ENCODE measurements at places on chromosomes 12 and 14.

GRCh38 chr12:53466640-53467039, 14.7 kb downstream of the PCBP2 start:
- DNase-seq, result no peak

DNA sequence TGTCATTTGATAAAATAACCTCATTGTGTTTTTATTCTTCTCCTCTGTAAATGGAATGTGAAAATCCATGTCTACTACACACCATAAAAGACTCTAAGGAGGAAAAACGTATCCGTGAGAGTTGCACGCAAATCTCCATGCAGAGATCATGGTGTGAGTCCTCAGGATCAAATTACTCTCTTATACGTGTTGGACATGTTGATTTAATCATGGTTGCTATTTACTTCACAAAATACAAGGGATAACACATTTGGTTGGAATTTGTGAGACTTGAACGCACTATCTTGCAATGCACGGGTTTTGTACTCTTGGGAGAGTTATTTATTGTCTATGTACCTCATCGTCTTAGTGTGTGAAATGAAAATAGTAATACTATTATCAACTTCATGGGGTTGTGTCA, 128.0 kb upstream of the RASSF8 start:
- no peak for DNase-seq

- DNase-seq, result no peak
Observed at GRCh38 chr12:101027200-101027599, 182.8 kb downstream of the SLC5A8 start.

DNA sequence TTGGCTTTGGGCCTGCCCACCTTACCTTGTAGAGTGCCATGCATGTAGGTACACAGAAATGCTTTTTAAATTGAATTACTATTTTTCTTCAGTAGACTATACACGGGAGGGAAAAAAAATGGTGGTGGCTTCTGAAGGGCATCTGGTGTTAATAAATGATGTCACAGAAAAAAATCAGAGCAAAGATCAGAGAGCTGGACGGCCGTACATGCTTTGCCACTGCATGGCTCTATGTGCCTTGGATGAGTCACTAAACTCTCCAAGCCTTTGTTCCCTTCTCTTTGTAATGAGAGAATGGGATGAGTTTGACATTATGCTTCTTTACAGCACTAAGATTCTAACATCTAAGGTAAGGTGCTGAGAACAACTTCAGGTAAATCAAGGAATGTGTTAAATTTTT, 376.4 kb upstream of the DDHD1 start:
- no peak for DNase-seq

GRCh38 chr12:30100741-30101140, 317.0 kb upstream of the TMTC1 start:
- no peak for DNase-seq

DNA sequence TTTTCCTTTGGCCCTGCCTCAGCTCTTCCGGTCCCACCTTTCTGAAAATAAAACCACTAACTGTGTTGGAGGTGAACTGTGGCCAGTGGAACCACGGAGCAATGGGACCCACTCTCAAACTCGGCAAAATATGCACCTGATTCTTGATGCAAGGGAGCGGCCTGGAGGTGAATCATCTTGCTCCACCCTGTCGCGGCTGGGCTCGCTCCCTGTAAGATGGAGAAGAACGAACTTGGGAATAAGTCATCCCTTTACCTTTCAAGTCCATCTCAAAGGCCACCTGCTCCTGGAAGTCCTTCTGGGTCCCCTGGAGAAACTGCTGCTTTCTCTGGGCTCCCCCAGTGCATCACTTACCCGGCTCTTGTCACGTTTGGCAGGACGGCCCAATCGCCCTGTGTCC, 309.9 kb downstream of the BCL11B start:
- DNase-seq, result no peak

- DNase-seq, result no peak
Observed at GRCh38 chr12:32390572-32391219, 8.7 kb upstream of the FGD4 start.

- DNase-seq, result no peak
Observed at GRCh38 chr12:128420163-128420562, 153.2 kb downstream of the TMEM132C start.

GRCh38 chr14:53670701-53671100, 285.9 kb downstream of the BMP4 start:
- no peak for DNase-seq

- DNase-seq, result no peak
Observed at GRCh38 chr12:111226680-111227079, 142.2 kb downstream of the PHETA1 start.

DNA sequence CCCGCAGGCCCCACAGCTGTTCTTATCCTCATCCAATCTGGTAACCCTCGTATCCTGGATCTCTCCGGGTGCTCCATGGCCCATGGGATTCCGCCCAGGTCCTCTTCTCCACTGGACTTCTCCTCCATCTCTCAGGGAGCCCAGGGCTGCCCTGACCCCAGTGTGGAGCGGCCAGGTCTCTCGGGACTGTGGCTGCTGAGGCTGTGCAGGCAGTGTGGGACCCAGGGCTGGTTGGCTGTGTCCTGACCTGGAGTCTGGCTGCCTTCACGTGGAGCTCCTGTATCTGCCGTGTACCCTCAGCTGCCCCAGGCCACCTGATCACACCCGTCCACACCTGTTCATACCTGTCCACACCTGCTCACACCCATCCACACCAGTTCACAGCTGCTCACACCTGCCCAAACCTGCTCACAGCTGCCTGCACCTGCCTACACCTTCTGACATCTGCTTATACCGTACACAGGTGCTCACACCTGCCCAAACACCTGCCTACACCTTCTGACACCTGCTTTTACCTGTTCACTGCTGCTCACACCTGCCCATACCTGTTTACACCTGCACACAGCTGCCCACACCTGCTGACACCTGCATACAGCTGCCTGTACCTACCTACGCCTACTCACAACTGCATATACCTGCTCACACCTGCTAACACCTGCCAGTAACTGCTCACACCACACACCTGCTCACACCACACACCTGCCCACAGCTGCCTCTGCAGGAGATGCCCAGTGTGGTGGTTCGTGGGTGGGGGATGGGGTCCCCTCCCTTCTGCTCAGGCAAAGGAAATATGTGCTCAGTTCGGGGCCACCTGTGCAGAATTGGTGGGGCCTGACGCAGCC, 92.2 kb downstream of the GALNT9 start:
- DNase-seq, result no peak

- no peak for DNase-seq
Observed at GRCh38 chr12:120252071-120252906, 13.2 kb downstream of the PXN start.

- DNase-seq, result no peak
Observed at GRCh38 chr14:39492267-39492666, 60.0 kb upstream of the FBXO33 start.

DNA sequence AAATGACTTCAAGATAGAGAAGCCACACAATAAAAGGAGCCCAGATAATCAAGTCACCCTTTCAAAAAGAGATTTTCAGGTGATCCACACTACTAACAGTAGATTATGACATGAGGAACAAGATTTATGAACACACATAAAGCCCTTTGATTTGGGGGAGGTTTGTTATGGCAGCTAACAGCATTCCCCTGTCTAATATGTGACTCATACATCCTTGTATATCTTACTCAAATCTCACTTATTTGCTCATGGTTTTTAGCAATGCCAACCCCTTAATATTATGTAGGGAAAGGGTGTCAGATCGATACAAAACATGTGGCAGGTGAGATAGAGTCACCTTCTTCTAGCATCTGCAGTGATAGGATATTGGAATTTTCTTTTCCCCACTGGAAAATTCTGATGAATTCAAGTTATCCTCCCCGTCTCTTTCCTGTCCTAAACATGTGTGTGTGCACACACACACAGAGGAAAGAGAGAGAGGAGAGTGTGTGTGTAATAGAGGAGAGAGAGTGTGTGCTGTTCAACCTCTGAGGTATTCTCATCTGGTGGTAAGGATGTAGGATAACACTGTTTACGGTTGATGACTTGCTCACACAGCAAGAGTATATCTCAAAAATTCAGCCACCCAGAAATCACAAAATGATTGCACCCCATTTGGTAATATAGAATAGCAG, 319.9 kb downstream of the KCNC2 start:
- DNase-seq, result no peak

DNA sequence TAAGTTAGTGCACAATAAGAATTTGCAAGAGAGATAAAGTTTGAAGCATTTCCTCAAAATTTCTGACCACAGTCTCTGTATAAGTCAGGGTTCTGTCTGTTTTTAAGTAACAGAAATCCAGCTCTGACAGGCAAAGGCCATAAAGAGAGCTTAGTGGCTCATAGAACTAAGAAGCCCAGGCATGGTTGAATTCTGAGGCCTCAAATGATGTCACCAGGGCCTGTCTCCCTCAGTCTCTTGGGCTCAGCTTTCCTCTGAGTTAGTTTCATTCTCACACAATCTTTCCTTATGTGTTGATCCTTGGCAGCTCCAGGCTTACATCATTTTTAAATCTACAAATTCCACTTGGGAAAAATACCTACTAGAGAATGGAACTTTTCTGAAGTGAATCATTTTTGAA, 173.4 kb upstream of the ATP2B1 start:
- no peak for DNase-seq

DNA sequence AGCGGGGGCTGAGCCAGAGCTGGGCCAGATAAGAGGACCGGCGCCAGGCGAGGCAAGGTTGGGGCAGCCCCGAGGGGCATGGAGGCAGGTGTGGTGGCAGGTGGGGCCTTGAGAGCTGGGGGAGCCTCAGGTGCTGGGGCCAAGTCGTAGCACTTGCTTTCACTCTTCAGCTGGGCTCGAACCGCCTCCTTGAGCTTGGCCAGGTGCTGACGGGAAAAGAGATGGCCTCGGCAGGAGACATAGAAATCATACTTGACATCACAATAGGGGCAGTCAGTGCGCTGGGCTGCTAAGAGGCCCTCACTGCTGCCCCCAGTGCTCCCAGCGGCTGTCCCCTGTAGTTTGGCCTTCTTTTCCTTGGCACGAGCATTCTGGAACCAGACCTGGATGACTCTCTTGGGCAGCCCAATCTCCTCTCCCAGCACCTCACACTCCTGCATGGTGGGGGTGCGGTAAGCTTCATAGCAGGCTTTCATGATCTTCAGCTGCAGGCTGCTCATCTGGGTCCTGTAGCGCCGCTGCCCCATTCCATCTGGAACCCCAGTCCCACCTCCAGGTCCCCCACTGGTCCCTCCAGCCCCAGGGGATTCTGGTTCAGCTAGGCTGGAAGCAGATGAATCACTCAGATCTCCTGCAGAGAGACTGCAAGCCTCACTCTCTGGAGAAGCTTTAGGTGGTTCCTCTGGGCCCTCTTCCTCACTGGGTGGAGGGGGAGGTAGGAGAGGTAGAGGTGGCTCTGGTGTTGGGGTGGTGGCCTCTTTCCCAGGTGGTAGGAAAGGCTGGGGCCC, 28.1 kb downstream of the ZFHX2 start:
- no peak for DNase-seq

DNA sequence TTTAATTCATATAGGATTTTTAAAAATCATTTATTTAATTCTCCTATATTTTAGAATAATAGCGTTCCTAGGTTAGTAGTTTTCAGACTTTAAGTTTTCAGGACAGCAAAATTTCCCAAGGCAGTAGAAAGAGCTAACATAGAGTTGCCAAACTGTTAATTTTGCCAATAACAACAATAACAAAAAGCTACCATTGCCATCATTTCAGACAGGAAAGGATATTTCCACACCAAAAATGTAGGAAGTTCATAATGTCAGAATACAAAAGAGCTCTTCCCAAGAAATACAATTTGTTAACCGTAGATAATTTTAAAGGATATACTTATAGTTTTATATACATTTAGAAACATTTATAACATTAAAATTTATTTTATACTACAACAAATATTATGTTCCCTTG, 81.4 kb upstream of the EEA1 start:
- no peak for DNase-seq

DNA sequence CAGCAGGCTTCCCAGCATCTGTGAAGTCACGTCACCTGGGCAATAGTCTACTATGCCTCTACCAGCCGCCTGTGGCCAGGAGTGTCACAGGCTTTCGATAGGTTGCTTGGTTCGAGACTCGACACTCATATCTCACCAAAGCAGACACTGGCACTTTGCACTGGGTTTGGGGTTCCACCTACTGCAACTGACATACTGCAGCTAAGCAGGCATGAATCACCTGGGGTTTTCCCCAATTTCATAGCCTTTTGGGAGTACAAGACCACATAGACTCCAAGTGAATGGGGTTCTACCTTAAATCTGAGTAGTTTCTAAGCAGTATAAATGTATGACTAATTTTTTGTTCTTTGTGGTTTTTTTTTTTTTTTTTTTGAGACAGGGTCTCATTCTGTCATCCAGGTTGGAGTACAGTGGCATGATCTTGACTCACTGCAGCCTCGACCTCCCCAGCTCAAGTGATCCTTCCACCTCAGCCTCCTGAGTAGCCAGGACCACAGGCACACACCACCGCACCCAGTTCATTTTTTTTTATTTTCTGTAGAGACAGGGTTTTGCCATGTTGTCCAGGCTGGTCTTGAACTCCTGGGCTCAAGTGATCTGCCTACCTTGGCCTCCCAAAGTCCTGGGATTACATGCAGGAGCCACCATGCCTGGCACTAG, 32.1 kb downstream of the DMAC2L start:
- DNase-seq, result peak; percentile 39

DNA sequence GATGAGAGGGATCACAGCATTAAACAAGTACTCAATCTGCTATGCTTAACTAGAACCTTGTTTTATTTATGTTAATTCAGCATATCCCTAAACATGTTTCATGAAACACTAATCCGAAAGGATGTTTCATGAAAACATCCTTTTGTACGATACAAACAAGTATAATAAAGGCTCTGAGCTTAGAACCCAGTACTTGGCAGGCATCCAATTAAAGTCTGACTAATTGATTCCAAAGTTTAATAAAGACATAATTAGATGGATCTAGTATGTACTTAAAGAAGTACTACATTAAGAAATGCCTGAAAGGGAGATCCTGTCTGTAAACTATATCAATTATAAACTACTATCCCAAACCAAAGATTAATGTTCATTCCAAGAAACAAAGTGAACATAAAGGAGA, 51.8 kb downstream of the SCAF11 start:
- no peak for DNase-seq

DNA sequence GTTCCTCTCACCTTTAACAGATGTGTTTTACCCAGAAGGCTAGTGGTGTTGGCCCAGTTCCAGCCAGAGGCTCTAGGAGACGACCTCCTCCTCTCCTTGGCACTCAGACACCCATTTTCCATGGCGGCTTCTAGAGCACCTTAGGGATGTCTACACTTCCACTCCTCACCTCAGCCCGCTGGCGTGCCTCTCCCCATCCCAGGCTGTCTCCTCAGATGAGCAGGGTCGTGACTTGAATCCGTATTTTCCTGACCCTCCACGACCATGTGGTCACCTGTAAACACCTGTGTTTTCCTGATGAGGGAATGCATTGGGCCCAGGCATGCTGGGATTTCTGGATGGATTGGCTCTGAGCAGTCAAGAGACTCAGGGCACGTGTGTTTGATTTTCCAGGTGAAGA, 21.8 kb upstream of the RIN3 start:
- DNase-seq, result no peak

GRCh38 chr14:49865431-49865859, 12.9 kb upstream of the NEMF start:
- DNase-seq, result peak; percentile 83

- DNase-seq, result no peak
Observed at GRCh38 chr12:64745259-64745807, 13.9 kb downstream of the GNS start.
